Ascending aorta (tissue), 2 donors: ENCODE measurements at places on chromosomes 11 and 22. TPM values are rescaled to one million over a fixed set of nuclear protein-coding genes. Genes with fewer than 3 reads are reported as not detected.

The OR4C15 gene
- total RNA-seq = not detected

The DDTL gene
- not detected for total RNA-seq

GRCh38 chr22:47549741-47550340 lies 787.4 kb downstream of the TBC1D22A start:
- DNase-seq = peak; percentile 42

- no peak for DNase-seq
These were observed 25.8 kb upstream of the TREH start for GRCh38 chr11:118705111-118705741.

GRCh38 chr11:87428266-87428665 lies 390.5 kb downstream of the TMEM135 start:
- DNase-seq = no peak
